ENCODE measurements at places on chromosomes 6 and 20.

DNA sequence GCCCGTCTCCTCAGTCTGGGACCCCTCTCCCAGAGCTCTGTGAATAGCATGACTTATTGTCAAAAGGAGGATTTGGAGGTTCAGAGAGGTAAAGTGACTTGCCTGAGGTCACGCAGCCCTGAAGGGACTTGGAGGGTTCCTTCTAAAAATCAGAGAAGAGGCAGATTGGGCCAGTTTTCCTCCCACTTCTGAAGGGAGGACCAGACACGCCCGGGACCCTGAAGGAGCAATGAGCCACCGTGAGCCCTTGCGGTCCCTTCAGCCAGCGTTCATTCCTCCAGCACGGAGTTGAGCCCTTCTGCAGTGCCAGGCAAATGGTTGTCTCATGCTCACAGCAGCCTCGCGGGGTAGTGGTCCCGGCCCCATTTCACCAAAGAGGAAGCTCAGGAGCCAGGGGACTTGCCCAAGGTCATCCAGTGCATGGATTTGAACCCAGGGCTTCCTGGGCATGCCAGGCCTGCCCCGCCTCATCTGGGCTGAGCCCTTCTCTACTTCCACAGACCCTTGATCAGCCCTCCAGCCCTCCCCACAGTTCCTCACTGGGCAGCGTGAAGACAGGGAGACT is 7.4 kb downstream of the SRC start:
- DNase-seq, result no peak

- DNase-seq, result no peak
Observed at GRCh38 chr6:73389854-73390253, 4.8 kb upstream of the DDX43 start.

DNA sequence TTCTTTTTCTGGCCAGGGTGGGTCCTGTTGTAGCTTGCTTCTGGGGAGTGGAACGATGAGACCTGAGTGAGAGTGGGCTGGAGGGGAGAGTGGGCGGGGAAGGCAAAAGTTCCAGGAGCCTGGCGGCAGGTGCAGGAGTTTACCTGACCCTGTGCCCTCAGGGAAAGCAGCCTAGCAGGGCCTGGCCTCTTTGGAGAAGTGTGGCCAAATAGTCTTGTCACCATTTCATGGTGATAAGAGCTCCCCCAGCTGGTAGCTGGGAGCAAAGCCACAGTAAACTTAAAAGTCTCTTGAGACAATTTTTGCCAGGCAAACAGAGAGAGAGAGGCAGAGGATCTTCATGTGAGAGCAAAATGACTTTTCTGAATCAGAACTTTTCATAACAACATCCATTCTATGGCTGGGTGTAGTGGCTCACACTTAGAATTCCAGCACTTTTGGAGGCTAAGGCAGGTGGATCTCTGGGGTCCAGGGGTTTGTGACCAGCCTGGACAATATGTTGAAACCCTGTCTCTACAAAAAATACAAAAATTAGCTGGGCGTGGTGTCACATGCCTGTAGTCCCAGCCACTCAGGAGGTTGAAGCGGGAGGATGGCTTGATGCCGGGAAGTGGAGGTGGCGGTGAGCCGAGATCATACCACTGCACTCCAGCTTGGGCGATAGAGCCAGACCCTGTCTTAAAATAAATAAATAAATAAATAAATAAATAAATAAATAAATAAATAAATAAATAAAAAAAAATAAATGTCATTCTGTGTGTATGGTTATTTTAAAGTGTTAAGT is 161.8 kb upstream of the SCGN start:
- no peak for DNase-seq

DNA sequence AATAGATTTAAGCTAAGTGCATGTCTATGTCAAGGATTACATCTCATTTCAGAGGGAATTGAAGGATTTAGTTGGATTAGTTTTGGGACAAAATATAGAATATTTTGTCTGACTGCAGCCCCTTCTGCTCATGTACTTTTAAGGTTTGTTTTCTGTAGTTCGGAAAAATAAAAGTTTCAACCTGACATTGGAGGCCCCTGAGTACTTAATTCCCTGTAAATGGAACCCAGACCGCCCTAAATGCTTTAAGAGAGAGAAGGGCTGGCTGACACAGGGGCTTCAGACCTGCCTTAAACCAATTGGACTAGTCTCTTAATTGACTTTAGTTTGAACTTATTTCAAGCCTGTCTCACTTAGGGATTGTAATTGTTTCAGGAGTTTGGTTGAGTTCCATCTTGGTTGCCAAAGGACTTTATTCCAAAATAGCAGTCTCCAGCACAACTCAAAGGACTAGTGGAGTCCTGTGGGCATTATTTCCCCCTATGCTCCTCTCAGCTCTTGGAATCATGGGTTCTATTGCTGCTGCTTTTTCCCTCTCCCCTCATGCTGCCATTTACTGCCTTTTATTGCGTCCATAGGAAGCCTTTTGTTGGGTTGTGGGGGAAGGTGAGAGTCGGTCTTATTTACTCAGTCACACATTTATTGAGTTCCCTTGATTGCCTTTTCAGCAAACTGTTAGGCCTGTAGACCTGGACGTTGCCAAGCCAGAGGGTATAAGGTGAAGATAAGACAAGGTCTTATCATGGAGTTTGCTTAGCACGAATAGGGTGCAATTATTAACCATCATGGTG is 14.5 kb downstream of the BRD2 start:
- no peak for DNase-seq

DNA sequence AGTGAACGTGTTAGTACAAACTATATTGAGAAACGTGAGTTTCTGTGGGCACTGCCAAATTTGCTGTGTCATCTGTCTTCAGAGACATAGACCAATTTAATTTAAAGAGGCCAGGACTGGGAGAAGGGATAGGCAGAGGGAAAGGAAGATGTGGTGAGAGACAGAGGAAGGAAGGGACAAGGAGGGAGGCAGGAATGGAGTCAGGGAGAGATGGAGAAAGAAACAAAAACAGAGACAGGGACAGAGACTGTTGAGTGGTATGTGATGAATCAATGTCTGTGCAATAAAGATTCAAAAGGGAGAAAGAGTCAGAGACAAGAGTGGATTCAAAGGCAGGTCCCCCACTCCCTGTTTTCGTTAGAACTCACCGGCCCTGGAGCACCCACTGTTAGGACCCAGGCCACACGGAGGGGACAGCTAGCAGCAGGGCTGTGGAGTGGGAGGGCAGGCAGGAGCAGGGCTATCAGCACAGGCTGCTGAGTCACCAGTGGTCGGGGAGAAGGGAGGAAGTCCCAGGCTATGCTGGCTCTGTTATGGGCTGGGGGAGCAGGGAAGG is 51.6 kb upstream of the CHD6 start:
- DNase-seq, result no peak

DNA sequence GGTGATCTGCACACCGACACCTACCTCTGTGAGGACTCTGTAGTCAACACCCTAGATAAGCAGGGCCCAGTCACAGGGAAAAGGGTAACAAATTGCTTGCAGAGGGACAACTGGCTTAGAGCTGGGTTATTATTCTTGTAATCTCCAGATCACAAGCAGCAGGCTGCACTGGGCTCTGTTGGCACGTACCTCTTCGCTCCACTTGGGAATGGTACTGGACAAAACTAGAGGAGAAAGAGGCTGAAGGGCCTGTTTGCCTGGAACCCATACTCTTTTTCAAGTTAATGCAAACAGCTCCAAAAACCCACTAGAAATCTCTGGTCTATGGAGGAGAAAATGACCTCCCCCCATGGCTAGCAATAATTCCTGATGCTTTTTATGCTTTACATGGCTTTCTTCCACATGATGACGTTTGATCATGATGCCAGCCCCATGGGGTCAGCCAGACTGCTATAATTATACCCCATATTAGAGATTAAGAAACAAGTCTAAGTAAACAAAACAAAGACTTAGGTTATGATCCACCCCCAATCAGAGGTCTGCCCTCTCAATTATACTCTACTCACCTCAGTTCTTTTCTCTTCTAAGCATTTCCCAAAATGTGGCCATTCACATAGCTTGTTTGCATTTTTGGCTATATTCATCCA is 190.0 kb downstream of the UNC5CL start:
- no peak for DNase-seq

DNA sequence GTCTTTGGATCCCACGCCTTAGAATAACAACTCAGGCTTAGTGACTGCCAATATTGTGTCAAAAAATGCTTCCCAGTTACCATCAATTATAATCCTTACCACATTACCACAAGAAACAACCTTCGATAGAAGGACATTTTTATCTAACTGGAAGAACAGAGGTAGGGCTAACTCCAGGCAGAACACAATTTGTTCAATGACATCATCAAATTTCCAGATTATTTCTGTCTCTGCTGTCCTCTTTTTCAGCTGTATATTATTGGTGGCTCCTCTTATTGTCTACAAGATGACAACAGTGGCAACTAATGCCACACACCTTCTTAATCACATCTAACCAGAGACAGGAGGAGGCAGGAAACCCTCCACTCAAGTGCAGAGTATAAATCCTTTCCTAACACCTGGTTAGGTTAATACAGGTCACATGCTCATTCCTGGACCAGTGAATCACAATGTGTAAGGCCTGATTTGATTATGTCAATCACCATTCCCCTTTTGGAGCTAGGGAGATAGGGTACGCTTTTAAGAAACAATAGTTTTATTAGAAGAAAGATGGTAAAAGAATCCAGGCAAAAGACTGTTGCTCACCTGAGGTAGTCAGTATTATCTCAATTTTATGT is 18.0 kb downstream of the KHDC1L start:
- DNase-seq, result no peak

DNA sequence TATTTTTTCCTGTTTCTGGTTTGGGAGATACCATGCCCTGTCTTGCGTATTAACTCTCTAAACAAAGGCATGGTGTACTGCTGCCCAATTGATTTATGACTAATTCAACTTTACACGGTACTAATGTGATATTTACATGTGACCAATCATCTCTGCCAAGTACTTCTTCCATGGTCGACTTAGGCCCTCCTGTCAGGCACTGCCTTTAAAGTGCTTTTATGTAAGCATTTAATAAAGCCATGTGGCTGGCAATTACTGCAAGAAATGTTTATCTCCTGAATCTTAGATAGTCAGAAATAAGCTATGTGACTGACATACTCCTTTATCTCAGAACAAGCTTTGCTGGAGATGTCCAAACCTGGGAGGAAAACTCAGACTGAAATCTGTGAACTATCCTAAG is 323.4 kb downstream of the BTBD3 start:
- no peak for DNase-seq

- no peak for DNase-seq
Observed at GRCh38 chr6:110511401-110511800, 35.0 kb upstream of the SLC22A16 start.

GRCh38 chr6:700490-700889 is 7.6 kb upstream of the EXOC2 start:
- no peak for DNase-seq

DNA sequence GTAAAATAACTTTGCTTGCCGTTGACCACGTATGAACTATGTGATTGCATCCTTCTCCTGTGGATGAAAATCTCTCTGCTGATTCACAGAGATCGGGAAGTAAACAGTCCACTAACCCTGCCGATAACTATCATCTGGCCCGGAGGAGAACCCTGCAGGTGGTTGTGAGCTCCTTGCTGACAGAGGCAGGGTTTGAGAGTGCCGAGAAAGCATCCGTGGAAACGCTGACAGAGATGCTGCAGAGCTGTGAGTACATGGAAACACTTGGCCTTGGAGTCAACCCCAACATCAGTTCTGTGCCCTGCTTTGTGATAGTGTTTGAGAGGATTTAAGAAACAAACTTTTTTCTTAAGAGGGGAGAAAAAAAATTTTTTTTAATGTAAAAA is 937 bp downstream of the TAF8 start:
- DNase-seq, result no peak

GRCh38 chr6:72861059-72861458 is 239.2 kb downstream of the KCNQ5 start:
- no peak for DNase-seq

- DNase-seq, result no peak
Observed at GRCh38 chr6:116210750-116211425, 43.0 kb downstream of the TSPYL4 start.

DNA sequence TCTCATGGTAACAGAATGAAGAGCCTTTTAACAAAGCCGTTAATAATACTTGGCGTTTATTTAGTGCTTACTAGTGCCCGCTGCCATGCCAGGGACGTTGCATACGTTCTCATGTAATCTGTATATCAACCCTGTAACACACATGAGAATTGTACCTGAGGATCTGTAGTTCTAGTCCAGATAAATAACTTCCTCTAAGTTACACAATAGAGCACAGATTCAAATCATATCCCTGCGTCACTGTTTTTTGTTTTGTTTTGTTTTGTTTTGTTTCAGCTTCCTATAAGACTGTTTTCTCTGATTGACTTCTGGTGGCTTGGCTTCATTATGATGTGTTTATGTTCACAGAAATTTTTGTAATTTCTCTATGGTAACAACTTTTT is 553 bp downstream of the ZSCAN16 start:
- no peak for DNase-seq

- no peak for DNase-seq
Observed at GRCh38 chr6:37820718-37821079, 1.2 kb downstream of the ZFAND3 start.

All from D721Med (cell line).